Left ventricle myocardium superior (tissue), 1 donor: ENCODE measurements at places on chromosomes 13 and 19. TPM values are rescaled to one million over a fixed set of nuclear protein-coding genes. Genes with fewer than 3 reads are reported as not detected.
A peak's percentile ranks its signal among the peaks of the same experiment; 100 is the strongest.

RHPN2 gene
- total RNA-seq, result 2.4 TPM

GRCh38 chr19:34997071-34997617, 3.0 kb upstream of the GRAMD1A start:
- no peak for DNase-seq

DNA sequence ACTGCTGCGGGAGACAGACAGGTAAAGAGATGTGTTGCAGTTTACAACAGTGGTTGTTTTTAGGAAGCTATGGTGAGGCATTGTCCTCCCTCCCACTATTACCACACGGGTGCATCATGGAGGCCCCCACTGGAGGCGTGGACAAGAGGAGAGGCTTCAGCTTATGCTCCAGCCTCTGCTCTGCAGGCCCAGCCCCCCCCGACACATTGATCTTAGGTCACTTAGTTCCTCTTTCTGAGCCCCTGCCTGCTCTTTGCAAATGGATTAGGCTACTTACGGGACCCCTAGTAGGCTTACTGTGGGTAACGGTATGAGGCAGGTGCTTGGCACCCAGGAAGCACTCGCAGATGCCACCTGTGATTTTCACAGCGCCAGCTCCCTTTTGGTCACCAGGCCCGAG, 123.9 kb downstream of the SLC7A1 start:
- no peak for DNase-seq

GRCh38 chr19:14383661-14384555, 2.7 kb downstream of the ADGRE5 start:
- peak; percentile 65 for DNase-seq

OR10H1 gene
- total RNA-seq, result not detected

AP1M2 gene
- not detected for total RNA-seq

- DNase-seq, result no peak
Measured at GRCh38 chr13:25602176-25602575, 230.4 kb downstream of the ATP8A2 start.

- DNase-seq, result no peak
Measured at GRCh38 chr13:48633700-48634099, 20.0 kb upstream of the CYSLTR2 start.

GRCh38 chr19:4974880-4975469, 6.1 kb downstream of the KDM4B start:
- DNase-seq, result no peak

DNA sequence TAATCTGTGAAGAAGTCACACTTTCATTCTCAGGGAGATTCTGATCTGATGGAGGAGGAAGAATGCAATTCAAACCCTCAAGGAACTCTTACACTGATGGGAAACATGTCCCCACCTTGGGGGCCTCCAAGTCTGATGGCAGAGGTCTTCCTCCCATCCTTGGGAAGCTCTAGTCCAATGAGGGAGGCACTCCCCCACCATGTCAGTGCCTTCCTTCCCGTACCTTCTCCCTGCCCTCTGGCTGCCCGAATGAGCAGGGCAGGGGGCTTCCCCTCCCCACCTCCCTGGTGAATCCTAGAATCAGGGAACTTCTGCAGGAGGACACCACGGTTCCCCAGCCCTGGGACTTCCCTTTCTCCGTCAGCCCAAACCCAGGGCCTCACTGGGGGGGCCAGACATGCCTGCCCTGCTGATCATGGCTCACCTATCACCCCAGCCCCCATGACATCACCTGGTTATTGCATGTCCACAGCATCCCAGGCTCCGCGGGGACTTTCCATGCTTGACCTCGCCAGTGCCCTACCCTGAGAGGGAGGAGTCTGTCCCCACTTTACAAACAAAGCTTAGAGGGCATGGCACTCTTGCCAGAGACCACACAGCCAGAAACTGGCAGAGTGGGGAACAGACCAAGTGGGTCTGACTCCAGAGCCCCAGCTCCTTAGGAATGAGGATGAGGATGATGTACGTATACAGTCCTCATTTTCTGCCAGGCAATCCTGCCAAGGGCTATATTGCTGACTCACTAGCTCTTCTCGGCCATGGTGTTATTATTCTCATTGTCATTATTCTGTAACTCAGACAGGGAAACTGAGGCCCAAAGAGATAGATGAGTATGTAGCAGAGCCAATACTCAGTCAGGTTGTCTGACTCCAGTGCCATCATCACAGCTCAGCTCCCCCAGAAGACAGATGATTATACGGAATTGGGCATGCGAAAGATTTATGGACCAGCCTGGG, 9.6 kb upstream of the BCL3 start:
- no peak for DNase-seq

DNA sequence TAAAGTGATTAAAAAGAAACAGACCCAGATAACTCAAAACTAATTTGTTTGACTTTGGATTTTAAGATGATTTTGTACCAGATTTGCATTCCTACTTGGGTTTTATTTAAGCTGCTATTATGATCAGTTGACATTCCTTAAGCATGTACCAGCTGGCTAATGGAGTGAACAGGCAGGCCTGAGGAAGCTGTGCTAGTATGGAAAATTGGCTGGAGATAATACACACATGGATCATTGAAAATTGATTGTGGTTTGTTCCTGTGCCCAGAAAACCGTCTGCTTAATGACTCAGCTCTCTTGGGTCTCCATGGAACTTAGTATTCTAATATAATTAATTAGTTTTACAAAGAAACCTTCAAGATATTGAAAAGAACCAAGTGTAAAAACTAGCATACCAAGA, 22.6 kb downstream of the POLR1D start:
- no peak for DNase-seq

PGLYRP2 gene
- not detected for total RNA-seq

NOVA2 gene
- 5.9 TPM for total RNA-seq

DNA sequence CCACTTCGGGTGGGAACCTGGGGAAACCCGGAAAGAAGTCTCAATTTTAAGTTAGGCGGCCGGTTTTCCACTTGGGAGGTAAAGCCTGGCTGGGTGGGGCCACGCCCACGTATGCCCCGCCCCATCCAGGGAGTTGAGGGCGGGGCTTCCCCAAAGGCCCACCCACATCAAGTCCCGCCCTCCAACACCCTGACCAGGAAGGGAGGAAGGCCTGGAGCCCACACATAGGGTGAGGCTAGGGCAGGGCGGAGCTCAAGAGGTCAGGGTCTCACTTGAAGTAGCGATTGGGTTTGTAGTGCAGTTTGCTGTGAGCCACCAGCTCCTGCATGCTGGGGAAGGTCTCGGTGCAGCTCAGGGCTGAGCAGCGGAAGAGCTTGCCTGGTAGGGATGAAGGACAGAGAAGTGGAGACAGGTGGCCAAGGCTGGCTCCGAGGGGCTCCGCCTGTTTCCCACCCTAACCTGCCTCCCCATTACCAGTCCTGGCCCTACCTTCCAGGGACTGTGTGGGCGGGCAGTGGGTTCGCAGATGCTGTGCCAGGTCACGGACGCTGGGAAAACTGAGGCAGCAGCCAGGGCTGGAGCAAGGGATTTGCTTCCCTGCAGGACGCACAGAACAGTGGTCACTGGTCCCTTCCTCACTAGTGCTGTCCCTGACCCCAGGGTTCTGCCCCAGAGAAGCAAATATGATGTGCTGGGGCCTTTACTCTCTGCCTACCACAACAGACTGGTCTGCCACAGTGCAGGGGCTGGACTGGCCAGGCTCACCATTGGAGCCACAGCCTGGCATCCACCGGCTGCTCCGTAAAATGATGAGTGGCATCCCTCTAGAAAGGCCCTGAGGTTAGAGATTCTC, 1.6 kb downstream of the ZNF414 start:
- DNase-seq, result no peak

DNA sequence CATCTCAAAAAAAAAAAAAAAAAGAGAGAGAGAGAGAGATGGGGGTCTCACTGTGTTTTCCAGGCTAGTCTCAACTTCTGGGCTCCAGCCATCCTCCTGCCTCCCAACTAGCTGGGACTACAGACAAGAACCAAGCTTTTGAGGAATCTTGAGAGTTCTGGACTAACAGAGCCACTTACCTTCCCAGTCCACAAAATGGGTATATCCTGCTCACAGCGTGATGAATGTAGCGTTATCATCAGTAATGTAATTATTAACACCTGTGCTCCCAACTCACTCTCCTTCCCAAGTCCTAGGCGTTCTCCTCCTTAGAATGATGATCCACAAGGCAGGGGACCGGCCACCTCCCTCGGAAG, 4.6 kb upstream of the NANOS3 start:
- no peak for DNase-seq

GRCh38 chr13:101755228-101755887, 302.9 kb downstream of the ITGBL1 start:
- DNase-seq, result no peak

RYR1 gene
- total RNA-seq, result 1.1 TPM
